ENCODE measurements at places on chromosomes 11 and 22. TPM values are rescaled to one million over a fixed set of nuclear protein-coding genes. Genes with fewer than 3 reads are reported as not detected.

- peak; percentile 4 for DNase-seq
Measured at GRCh38 chr11:4491878-4492606, 9.6 kb downstream of the OR52K1 start.

- DNase-seq = no peak
Measured at GRCh38 chr11:110455718-110456117, 26.0 kb downstream of the FDX1 start.

GRCh38 chr22:47610764-47611163 lies 848.3 kb downstream of the TBC1D22A start:
- no peak for DNase-seq

DNA sequence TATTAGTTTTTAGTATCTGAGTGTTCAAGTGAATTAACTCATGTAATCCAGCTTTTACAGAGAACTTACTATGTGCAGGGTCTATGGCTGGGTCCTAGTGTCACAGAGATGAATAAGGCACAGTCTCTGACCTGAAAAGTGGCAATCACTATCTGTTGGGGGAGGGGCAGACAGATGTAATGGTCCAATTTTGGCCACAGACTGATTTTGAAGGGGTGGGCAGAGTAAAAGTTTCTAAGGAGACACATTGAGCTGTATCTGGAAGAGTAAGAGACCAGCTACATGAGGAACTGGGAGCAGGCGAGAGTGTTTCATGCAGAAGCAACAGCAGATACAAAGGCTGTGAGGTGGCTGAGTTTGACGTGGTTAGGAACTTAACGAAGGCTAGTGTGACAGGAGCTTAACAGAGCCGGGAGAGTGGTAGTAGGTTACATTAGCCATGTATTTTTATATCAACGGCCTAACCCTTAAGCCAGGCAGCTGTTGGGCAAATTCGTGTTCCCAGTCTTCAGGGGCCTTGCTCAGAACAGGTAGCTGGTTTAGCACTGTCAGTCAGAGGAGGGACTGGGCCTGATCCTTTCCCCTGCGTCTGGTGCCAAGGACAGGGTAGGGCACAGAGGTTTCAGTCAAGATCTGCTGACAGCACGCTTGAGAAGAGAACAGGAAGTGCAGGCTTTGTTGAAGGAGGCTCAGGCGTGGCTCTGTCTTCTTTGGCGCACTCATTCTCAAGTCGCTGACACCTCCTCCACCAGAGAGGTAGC lies 1.4 kb upstream of the STIM1 start:
- no peak for DNase-seq

DNA sequence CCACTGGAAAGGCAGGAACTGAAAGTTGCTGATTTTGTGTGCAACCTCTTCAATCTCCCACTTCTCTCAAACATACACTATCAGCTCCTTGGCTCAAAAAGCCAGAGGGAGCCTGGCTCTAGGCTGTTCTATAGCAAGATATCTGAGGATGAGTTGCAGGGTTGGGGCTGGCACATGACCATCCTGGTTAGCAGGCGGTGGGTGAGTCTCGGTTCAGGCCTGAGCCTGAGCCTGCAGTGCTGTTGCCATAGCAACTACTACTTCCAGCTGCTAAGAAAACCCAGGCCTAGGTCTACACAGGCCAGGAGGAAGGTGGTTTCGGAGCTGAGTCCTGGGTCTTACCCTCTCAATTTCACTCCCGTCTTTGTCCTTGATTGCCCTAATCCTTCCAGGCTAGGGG lies 39.0 kb downstream of the CWC15 start:
- peak; percentile 72 for DNase-seq

- no peak for DNase-seq
Measured at GRCh38 chr22:43812890-43813289, 785 bp upstream of the EFCAB6 start.

- DNase-seq = no peak
Measured at GRCh38 chr22:35894464-35894878, 134.2 kb downstream of the RBFOX2 start.

DNA sequence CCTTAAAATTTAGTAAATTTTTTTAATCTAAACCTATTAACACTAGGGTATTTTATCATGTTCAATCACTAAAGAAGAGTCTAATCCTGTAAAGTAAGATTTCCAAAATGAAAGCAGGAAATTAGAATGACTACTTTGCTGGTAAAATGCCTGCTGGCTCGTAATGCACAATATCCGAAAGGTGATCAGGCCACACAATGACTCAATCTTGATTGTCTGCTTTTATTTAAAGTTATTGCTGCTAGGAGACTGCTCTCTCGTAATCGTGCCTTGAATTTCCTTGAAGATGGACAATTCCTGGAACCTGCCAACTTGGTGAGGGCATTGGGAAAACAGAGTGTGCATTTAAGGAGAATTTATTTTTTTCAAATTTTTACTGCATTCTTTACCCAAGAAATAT lies 1786.5 kb upstream of the RAG2 start:
- DNase-seq = no peak

DNA sequence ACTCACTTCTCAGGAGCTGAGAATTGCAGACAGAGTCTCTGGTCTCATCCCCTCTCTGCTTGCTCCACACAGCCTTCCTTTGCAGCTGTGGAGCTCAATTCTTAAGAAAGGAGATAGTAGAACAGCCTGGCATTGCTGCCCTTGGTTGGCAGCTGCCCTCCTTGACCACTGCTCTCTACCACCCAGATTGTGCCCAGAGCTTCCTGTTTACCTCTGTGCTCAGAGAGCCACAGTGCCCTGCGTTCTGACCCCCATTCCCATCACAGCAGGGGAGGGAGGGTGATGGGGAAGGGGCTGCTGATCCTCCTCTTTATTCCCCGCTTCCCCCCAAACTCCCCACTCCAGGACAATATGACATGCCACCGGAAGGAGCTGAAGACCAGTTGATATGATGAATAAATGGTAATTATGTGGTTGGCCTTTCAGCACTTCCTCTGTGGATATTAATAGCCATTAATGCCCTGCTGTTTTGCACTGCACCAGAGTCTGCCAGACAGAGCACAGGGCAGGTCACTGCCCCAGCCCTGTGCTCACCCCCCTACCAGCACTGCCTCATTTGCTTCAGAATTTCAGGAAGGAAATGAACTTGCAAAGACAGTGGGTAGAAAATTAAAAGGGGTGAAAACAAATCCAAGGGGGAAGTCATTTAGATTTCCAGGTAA lies 426.8 kb upstream of the CADM1 start:
- DNase-seq = peak; percentile 52

GRCh38 chr11:132042296-132042695 lies 671.9 kb downstream of the NTM start:
- DNase-seq = peak; percentile 57

DNA sequence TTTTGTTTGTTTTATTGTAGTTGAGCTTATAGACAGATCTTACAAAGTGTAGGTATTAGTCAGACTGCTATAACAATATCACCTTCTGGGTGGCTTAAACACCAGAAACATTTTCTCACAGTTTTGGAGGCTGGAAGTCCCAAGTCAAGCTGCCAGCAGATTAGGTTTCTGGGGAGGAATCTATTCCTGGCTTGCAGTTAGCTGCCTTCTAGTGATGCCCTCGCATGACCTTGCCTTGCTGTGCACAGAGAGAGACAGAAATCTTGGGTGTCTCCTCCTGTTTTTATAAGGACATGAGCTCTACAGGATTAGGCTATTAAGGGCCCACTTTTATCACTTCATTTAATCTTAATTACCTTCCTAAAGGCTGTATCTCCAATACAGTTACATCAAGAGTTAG lies 1635.2 kb downstream of the FAM181B start:
- DNase-seq = no peak

- DNase-seq = peak; percentile 28
Measured at GRCh38 chr11:123601136-123601535, 53.3 kb downstream of the SCN3B start.

GRCh38 chr11:83116015-83116641 lies 40.8 kb upstream of the PCF11 start:
- no peak for DNase-seq

- peak; percentile 87 for DNase-seq
Measured at GRCh38 chr22:37337204-37337943, 55.1 kb downstream of the CYTH4 start.

GRCh38 chr11:107999759-108000455 lies 8.8 kb upstream of the CUL5 start:
- DNase-seq = peak; percentile 47

DNA sequence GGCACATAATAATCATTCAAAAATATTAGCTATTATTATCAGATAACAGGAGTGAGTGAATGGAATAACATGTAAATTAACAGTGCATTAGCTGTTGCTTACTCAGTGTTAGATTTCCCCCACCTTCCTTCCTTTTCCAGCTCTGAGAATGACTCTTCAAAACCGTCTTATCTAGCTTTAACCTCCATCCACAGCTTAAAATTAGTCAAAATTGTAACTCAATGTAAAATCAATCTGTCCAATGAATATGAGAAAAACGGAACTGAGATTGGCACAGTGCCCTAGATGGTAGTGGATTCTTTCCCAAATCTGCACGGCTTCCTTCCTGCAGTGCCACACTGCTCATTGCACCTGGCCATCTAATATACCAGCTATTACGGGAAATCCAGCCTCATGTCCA lies 156.8 kb upstream of the BDNF start:
- no peak for DNase-seq

DNA sequence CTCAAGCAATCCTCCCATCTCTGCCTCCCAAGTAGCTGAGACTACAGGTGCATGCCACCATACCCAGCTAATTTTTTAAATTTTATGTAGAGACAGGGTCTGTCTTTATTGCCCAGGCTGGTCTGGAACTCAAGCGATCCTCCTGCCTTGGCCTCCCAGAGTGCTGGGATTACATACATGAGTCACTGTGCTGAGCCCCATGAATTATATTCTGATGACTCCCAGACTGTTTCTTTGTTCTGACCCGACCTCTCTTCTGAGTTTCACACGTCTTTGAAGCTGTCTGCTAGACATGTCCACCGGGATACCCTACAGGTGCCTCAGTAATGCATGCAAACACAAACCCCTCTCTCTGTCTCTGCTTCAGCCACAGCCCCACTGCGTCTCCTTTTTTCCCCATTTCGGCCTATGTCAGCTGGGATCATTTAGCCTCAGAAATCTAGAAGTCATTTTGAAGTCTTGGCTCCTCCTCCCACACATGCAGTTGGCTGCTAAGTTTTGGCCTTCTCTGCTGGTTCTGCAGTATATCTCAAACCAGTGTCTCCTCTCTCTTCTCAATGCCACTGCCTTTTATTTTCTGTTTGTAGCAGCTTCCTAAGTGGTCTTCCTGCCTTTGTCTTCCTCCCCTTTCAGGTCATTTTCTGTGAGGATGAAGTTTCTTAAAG lies 4.8 kb downstream of the VPS26B start:
- DNase-seq = no peak

DNA sequence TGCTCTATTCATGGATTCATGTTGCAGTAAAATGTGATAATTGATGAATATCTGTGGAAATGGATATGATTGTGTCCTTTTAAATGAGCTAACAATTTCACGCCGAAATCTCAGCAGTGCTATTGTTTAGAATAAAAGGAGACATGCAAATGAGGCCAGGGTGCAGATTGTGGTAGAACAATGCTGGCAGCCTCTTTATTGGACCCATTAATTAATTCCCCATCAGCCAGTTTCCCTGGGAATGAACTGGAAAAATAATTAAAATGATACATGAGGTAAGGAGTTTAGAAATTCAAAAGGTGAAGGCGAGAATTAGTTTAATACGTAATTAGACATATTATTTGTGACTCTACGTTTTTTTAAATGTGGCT lies 306.2 kb downstream of the TBC1D22A start:
- DNase-seq = no peak

- DNase-seq = no peak
Measured at GRCh38 chr11:119391275-119391674, 9.8 kb upstream of the USP2 start.

DNA sequence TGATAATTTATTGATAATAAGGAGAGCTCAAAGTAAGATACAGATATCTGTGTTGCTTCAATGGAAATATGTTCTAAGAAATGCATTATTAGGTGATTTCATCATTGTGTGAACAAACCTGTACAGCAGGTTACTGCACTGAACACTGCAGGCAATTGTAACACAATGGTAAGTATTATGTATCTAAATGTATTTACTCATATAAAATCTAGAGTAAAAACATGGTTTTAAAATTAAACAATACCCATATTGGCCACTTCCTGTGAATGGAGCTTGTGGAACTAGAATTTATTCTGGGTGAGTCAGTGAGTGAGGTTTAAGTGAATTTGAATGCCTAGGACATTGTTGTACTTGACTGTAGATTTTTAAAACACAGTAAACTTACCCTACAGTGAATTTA lies 722.9 kb upstream of the RAG2 start:
- DNase-seq = no peak

KLHDC7B gene
- not detected for total RNA-seq

UQCC3 gene
- 19.6 TPM for total RNA-seq

LRRC10B gene
- not detected for total RNA-seq

ASPHD2 gene
- total RNA-seq = 1.4 TPM

RIMBP3C gene
- 0.20 TPM for total RNA-seq

OR8G1 gene
- not detected for total RNA-seq

NXPE2 gene
- 0.39 TPM for total RNA-seq
